Activated CD8-positive, alpha-beta memory T cell treated with anti-CD3 and anti-CD28 coated beads for 1 hour (primary cell): ENCODE measurements at places on chromosomes 2 and 18.

GRCh38 chr2:105470979-105471378 is 72.1 kb upstream of the FHL2 start:
- no peak for DNase-seq

DNA sequence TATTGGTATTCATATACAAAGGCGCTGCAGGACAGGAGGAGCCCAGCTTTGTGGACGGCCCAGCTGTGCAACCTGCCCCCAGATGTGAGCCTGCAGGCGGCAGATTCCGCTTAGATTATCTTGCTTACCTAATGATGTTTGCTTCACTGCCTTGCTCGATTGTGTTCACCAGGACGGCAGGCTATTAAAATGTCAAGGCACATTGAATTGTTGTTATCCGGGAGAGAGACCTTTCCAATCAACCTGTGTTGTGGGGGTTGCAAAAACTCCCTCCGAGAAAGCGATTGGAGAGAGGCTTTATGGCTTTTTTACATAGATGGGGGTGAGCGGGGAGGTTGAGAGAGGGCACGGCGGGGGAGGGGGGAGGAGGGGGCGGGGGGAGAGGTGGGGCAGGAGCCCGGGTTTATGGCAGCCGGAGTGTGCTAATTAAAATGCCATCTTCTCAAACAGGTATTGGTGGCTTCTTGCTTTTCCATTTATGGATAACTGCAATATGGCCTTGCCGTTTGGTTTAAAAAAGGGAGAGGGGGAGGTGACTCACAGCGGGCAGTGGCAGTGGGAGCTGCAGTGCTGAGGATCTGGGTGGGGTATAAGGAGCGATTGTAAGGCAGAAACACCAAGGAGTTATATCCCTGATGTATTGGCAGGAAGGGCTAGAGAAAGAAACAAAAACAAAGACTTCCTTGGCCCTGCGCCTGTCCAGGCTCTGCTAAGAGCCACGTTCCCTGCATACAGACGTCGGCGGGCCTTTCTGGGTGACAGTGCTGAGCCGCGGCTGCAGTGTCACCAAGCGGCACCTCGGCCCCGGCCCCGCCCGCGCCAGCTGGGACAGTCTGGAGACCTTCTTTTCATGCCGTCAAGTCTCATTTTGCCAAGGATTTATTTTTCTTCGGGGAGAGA is 97.2 kb downstream of the INSIG2 start:
- DNase-seq, result no peak

- no peak for DNase-seq
Observed at GRCh38 chr2:207123776-207124391, 41.9 kb downstream of the KLF7 start.

GRCh38 chr2:142973822-142974207 is 96.4 kb downstream of the KYNU start:
- DNase-seq, result no peak

- no peak for DNase-seq
Observed at GRCh38 chr18:5604778-5605177, 61.0 kb upstream of the EPB41L3 start.
